ENCODE measurements at places on chromosomes 5 and 9.

- DNase-seq: no peak
These were observed 175.2 kb downstream of the GAS1 start for GRCh38 chr9:86771941-86772634.

- DNase-seq: no peak
These were observed 139.4 kb upstream of the IL12B start for GRCh38 chr5:159469496-159470372.

DNA sequence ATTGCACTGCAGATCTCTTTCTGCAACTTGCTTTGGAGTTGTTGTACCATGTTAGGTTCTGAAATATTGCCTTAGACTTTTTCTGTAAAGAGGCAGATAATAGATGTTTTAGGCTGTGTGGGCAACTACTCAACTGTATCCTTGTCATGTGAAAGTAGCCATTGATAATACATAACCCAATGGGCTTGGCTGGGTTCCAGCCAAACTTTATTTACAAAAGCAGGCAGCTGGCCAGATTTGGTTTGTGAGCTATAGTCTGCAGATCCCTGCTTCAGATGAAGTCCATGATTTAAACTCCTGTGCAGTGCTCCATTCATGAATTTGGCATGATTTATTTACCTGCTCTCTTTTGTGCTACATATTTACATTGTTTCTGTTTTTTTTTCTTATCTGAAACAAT, 300.4 kb downstream of the IRX2 start:
- no peak for DNase-seq

GRCh38 chr9:126860077-126860756, at the start of gene ZBTB34:
Gene ZBTB34 (plus strand): TSS chr9:126860639. CDS start chr9:126879400, 18,761 bp downstream.
- peak; percentile 78 for DNase-seq

DNA sequence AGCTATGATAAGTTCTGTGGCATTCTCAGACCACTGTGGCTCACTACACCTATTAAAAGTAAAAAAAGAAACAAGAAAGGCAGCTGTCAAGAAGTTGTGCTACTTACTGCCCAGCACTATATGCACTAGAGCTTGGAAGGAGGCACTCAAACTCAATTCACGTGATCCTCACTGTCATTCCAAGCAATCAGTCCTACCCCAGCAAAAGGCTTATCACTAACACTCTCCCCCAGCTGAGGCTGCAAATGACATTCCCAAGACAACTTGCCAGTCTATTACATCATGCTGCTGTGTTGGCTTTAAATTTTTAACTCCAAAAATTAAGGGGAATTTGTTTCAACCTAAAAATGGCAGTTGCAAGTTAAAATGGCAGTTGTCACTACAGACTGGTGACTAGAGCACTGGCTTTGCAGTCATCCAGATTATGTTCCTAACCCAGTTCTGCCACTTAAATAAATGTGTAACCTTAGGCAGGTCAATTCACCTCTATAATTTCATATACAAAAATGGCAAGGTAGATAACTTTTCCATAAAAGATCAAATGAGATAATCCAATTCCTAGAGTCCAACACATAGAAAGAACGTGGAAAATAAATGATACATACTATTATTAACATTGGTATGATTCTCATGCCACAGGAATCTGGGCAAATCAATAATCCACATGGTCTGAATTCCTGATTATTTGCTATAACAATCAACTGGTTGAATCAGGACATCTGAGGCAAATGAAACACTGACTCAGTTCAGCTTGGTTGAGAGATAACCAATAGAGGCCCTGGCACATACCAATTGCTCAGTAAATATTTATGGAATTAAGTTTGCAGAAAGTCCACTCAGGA, 52.4 kb downstream of the FBXW11 start:
- DNase-seq: no peak

- peak; percentile 5 for DNase-seq
These were observed 25.5 kb downstream of the PLAC8L1 start for GRCh38 chr5:146079695-146080373.

GRCh38 chr9:84755380-84755779, 85.9 kb downstream of the NTRK2 start:
- no peak for DNase-seq

- DNase-seq: no peak
These were observed 27.8 kb upstream of the PTPDC1 start for GRCh38 chr9:94056442-94056974.

DNA sequence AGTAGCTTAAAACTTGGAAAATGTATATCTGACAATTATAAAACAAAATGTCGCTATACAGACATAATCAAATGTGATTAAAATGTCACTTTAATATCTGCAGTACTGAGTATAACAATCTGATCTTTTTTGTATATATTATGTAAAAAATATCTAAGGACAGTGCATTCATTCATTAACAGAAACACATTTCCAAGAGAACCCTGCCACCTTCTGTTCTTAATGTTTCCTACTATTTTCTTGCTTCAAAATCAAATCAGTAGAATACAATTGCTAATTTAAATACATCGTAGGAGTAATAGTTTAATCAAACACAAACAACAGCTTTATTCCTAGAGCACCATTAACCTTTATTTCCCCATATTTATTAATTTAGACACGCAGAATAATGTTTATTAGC, 142.6 kb upstream of the ST8SIA4 start:
- no peak for DNase-seq

- no peak for DNase-seq
These were observed 10.4 kb downstream of the CCL28 start for GRCh38 chr5:43401827-43402226.

DNA sequence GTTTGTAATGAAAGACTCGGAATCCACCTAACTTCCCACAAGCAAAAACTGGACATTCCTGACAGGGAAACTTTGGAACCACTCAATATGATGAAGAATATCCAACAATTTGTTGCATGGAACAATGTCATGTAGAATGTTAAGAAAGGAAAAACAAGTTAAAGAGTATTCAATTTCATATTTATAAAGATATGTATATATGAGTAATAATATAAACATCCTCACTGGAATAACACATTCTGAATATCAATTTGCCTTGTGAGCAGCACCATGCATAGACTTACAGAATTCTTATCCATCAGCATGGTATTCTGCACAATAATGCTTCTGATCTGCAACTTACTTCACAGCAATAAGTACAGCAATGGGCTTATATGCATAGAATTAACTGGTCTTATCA, 650.3 kb downstream of the SEMA5A start:
- DNase-seq: no peak
